Fibroblast of lung (primary cell): ENCODE measurements at places on chromosomes 16 and 17. TPM values are rescaled to one million over a fixed set of nuclear protein-coding genes. Genes with fewer than 3 reads are reported as not detected.

DNA sequence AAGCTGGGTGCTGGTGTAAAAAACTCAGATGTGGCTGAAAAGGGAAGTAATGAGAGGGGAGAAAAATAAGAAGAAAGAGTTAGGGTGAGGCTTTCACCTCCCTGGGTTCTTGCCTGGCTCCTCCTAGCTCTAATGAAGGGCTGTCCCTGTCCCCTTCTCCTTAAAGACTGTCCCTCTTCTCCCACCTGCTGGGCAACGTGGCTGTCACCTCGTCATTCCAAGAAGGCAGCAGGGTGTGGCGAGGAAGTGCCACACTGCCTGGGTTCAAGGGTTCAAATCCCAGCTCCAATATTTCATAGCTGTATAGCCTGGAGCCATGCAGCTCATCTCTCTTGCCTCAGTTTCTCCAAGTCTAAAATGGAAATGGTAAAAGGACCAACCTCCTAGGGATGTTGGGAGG is 122.5 kb upstream of the CACNG5 start:
- DNase-seq: no peak

DNA sequence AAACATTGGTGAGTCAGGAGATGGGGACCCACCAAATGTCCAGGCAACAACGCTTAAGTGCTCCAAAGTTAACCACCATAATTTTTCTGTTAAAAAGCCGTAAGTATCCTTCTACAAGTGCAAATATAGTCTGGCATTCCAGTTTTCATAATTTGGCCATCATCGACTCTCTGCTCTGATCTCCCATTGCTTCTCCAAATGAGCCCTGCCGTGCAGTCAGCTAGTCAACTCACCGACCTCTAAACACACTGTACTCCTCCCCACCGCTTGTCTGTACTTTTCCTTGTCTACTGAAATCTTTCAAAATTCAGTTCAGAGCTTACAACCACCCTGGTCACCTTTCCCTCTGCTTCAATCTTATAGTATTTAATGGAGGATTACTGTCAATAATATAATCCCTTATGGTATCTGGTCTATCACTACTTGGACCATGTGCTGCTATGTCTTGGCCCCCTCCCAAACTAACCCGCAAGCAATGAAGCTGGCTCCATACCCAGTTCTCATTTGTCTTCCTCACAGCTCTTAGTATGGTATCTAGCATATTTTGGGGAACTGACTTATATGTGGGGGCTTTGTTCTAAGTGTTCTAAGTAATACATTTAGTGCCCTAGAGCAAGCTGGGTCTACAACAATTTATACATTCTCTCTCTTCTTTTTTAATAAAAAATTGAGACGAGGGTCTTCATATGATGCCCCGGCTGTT is 52.7 kb upstream of the SLC25A19 start:
- DNase-seq: no peak

Gene ZG16B
- total RNA-seq: not detected in 2 replicates

- DNase-seq: no peak
Observed at GRCh38 chr16:86010680-86011141, 111.7 kb downstream of the IRF8 start.

- DNase-seq: no peak
Observed at GRCh38 chr16:88734361-88734728, 28.0 kb downstream of the CTU2 start.

Gene ZFP3
- 2.1 and 3.1 TPM in 2 replicates for total RNA-seq

- DNase-seq: no peak
Observed at GRCh38 chr17:43712397-43712796, 46.2 kb downstream of the SOST start.

DNA sequence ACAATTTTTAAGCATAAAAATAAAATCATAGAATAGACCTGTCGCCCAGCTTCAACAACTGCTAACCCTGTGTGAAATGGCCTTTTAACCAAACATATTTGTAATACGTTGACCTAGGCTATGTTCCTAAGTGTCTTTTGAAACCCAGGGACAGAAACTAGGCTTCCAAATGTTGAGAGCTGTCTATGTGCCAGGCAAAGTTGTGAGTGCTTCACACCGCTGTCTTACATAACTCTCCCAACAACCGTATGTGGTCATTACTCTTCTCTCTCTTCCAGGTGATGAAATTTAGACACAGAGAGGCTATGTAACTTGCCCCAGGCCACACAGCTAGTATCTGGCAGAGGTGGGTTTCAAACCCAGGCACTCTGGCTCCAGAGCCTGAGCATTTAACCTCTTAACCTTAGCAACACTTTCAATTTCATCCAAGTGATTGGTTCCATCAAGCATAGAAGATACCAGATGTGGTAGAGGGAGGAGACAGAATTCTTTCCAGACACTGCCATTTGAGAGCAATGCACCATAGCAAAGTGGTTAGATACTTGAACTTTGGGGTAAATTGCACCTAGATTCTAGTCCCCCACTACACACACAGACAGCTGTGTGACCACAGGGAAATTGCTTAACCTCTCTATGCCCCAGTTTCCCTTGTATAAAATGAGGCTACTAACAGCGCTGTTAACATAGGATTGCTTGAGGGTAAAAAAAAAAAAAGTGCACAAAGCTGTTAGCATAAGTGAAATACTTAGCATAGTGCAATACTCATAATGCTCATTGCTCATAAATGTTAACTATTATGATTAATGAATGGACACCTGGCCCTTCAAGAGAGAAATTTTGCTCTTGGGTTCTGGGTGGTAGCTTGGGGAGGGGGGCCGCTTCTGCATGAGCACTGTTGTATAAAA is 160.6 kb downstream of the IRX3 start:
- no peak for DNase-seq

Gene GCGR
- not detected in 2 replicates for total RNA-seq

- no peak for DNase-seq
Observed at GRCh38 chr17:9235346-9235745, 214.0 kb downstream of the NTN1 start.
